ENCODE measurements at places on chromosomes 2 and 18.
A peak's percentile ranks its signal among the peaks of the same experiment; 100 is the strongest.

- DNase-seq = no peak
Measured at GRCh38 chr18:9516437-9517064, 41.2 kb downstream of the RALBP1 start.

DNA sequence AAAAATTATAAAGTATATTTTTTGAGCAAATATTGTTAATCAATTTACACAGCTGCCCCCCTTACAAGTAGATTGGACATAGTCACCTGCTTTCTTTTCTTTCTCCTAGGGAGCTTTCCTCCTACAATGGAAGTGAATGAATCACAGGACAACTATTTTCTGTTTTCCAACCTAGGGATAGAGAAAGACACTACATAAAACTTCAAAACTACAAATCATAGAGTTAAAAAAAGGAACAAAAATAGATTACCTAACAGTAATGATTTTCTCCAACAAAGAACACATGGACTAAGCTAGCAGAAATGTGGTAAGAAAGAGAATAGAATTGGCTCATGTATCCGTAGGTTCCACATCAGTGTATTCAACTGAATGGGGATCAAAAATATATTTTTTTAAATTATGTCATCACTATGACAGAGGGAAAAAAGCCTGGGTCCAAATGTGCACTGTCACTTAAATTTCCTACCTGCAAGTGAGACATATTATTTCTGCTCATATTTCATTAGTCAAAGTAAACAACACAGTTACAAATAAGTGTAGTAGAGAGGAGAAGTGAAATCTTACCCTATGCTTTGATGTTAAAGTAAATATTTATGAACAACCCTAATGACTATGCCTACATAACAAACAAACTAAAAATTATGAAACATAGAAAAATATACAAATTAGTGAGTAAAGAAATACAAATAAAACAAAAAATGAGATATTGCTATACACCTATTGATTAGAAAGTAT lies 756.7 kb downstream of the SOCS6 start:
- no peak for DNase-seq

GRCh38 chr2:165070076-165070475 lies 114.8 kb upstream of the SLC38A11 start:
- DNase-seq = no peak

GRCh38 chr2:229511524-229511923 lies 202.8 kb downstream of the DNER start:
- no peak for DNase-seq

DNA sequence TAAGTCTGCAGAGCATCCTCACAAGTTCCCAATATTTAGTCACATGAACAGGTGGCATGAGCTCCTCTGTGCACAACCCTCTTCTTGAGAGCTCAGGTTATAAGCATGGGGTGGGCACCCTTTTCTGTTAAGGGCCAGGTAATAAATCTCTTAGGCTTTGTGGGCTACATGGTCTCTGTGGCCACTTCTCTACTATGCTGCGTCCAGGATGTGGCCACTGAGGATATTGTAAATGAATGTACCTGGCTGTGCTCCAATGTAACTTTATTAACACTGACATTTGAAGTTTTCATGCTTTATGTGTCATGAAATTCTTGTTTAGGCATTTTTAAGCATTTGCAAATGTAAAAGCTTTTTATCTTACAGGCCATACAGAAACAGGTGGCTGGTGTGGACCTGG lies 116.8 kb upstream of the ST6GAL2 start:
- no peak for DNase-seq

- no peak for DNase-seq
Measured at GRCh38 chr2:190466819-190467446, 58.8 kb downstream of the MFSD6 start.

DNA sequence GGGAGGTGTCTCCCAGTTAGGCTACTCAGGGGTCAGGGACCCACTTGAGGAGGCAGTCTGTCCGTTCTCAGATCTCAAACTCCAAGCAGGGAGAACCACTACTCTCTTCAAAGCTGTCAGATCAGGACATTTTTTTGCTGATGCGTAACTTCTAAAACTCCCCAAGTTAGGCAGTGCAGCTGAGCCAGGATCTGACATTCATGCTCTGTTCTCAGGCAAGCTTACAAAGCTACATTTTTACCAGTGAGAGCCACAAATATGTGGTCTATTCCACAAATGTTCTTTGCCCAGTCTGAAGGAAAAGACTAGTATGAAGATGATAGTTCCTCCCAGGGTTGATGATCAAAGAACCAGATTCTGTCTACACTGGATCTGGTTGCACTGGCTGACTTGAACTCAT lies 184.1 kb downstream of the MTCL1 start:
- no peak for DNase-seq

- DNase-seq = no peak
Measured at GRCh38 chr2:190365499-190366204, 22.3 kb downstream of the INPP1 start.

GRCh38 chr2:44844651-44845270 lies 96.7 kb upstream of the SIX3 start:
- DNase-seq = peak; percentile 16

DNA sequence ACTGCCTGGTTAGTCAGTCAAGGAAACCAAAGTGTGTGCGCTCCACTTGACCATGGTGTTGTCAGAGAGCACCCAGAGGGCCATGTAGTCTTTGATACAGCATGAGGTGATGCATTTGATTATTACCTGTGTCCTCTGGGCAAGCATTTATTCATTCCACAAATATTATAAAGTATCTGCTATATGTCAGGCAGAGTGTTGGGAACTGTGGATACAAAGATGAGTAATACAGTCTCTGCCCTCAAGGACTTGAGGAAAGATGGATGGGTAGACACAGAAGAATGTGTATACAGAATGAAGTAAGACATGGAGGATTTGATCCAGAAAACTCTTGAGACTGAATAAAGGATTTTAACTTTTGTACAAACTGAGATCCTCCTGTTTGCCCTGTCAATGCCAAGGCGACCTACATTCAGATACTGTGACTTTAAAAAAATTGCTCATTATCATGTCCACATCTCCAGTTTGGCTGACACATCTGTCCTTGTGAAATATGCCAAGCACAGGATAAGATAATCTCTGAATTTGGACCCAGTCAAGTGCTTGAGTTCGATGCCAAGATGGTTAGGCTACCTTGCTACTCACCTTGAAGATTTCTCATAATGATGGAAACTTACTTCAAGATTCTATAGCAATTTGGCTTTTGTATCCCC lies 50.8 kb downstream of the ACYP2 start:
- no peak for DNase-seq

- DNase-seq = peak; percentile 99
Measured at GRCh38 chr2:100752628-100753333, 67.2 kb upstream of the NPAS2 start.

- peak; percentile 97 for DNase-seq
Measured at GRCh38 chr2:105455488-105456003, 56.7 kb upstream of the FHL2 start.

DNA sequence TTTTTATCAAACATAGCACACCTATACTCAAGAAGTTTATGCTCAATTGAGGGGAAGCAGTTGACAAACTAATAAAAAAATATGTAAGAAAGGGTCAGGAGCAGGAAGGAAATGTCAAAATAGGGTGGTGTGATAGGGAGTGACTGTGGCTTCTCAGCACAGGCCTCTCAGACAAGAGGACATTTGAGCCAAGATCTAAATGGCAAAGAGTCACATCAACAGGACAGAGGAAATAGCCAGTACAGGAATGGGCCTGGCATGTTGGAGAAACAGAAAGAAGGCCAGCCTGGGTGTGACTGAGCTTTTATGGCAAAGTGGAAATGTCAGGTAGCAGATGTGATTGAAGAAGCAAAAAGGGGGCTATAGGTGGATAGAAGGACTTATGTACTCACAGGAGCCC lies 117.0 kb downstream of the CCDC148 start:
- no peak for DNase-seq

- no peak for DNase-seq
Measured at GRCh38 chr2:85178980-85179411, 45.8 kb downstream of the TCF7L1 start.

- DNase-seq = no peak
Measured at GRCh38 chr2:169877398-169877797, 50.1 kb downstream of the UBR3 start.

GRCh38 chr2:26059542-26059941 lies 25.7 kb downstream of the RAB10 start:
- no peak for DNase-seq

DNA sequence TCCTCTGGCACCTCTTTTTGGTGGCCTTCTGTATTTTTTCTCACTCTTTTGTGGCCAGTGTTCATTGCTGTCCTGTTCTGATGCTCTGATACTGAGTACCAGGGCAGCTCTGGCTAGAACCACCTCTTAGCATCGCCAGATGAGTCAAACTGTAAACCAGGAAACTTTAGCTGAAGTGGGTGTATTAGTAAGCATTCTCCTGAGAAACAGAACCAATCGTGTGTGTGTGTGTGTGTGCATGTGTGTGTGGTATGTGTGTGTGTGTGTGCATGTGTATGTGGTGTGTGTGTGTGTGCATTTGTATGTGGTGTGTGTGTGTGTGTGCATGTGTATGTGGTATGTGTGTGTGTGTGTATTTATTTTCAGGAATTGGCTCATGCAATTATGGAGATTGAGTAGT lies 166.3 kb upstream of the SKOR2 start:
- no peak for DNase-seq

DNA sequence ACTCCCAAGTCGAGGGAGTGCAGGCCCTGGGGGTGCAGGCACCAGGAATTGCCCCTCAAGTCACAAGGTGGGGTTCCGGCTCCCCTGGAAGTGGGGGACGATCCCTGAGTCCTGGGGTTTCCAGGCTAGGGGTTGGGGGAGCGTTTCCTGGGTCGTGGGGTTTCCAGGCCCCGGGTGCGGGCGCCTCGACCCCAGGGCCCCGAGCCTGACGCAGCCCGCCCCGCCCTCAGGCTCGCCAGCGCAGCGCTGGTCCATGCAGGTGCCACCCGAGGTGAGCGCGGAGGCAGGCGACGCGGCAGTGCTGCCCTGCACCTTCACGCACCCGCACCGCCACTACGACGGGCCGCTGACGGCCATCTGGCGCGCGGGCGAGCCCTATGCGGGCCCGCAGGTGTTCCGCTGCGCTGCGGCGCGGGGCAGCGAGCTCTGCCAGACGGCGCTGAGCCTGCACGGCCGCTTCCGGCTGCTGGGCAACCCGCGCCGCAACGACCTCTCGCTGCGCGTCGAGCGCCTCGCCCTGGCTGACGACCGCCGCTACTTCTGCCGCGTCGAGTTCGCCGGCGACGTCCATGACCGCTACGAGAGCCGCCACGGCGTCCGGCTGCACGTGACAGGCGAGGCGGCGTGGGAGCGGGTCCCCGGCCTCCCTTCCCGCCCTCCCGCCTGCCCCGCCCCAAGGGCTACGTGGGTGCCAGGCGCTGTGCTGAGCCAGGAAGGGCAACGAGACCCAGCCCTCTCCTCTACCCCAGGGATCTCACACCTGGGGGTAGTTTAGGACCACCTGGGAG lies 12.0 kb downstream of the SIGLEC15 start:
- DNase-seq = no peak

GRCh38 chr2:214006601-214007000 lies 404.3 kb upstream of the VWC2L start:
- DNase-seq = no peak

DNA sequence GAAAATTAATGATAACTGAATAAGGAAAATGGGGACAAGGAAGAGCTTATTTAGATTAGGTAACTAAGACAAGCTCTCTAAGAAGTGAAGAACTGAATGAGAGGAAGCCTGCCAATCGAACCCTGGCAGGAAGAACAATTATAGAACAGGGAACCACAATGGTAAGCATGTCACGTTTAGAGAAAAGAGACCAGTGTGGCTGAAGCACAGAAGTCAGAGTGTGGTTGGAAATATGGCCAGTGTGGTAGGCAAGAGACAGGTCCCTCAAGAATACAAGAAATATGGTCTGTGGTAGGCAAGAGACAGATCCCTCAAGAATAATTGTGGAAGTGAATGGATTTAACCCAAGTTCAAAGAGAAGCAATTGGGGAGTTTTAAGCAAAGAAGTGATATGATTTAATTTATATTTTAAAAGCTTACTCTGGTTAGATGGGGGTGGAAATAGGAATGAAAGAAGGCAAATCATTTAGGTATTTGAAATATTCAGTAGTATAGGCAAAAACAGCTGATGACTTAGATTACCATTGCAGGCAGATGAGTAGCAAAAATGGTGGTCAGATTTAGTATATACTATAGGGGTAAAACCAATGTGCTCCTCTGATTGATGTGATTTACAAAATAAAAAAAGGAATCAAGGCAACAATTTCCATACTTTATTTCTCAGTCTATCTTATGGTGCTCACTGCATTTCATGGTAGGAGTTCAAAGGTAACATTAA lies 38.8 kb upstream of the ERMN start:
- no peak for DNase-seq

- no peak for DNase-seq
Measured at GRCh38 chr2:9739531-9739964, 103.7 kb upstream of the TAF1B start.

- no peak for DNase-seq
Measured at GRCh38 chr18:70183441-70183840, 22.0 kb downstream of the RTTN start.

- no peak for DNase-seq
Measured at GRCh38 chr2:197307933-197308521, 2.6 kb downstream of the ANKRD44 start.

DNA sequence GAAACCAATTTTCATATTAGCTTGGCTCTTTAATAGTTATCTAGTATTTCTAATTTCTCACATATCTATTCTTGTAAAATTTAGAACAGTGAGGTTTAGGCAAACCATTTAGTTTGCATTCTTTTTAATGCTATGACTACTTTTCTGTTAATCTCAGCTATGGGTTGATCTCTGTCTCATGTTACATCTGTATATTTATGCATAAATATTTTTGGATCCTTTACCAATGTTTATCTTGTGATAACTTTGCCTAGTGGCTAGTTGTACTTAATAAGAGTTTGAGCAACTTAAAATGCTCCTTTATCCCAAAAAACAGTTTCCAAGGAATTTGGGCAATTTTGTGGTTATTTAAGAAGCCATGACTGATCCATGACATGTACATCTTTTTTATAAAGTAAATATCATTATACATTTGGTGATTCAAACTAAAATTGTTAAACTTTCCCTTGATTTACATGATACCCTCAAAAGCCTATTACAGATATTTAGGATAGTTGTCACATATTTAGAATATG lies 86.3 kb downstream of the R3HDM1 start:
- no peak for DNase-seq

- DNase-seq = no peak
Measured at GRCh38 chr18:74315464-74316256, at the start of gene C18orf63. TSS of gene C18orf63 (plus strand) at chr18:74315839. CDS start at chr18:74317866, 2,027 bp downstream.

- no peak for DNase-seq
Measured at GRCh38 chr2:221429741-221430491, 142.2 kb downstream of the EPHA4 start.

DNA sequence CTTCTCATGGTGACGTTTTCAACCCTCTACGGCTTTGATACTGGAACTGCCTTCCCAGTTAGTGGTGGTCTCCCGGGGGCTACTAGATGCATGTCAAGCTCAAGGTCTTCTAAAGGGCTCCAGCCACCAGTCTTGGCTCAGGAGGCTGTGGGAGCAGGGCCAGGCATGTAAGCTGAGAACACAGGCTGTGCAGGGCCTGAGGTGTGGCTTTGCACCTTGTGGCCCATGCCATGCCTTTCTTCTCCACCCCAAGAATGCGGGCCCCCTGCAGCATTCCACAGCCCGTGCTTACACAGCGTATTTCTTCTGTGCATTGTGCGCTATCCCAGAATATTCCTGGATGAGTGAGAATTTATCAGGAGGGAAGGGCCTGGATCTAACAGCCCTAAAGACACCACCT lies 144.9 kb downstream of the SEPTIN10 start:
- no peak for DNase-seq
